ENCODE measurements at places on chromosomes 11 and 22.
A peak's percentile ranks its signal among the peaks of the same experiment; 100 is the strongest.

DNA sequence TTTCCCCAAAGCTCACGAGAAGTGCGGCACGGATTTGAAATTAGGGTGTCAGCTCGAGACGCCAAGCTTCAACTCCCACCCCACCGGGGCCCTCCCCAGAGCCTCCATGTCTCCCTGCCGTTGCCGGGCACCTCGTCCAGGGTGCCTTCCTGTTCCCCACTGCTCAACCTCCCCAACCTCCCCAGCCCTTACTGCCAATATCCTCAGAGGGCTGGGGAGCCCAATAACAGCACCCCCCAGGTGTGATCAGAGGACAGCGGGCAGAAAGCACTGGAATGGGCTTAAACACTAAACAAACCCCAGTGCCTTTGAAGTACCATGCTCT, 1336.4 kb downstream of the TBC1D22A start:
- no peak for DNase-seq

- DNase-seq, result no peak
Measured at GRCh38 chr11:11396301-11397035, 43.4 kb upstream of the CSNK2A3 start.

DNA sequence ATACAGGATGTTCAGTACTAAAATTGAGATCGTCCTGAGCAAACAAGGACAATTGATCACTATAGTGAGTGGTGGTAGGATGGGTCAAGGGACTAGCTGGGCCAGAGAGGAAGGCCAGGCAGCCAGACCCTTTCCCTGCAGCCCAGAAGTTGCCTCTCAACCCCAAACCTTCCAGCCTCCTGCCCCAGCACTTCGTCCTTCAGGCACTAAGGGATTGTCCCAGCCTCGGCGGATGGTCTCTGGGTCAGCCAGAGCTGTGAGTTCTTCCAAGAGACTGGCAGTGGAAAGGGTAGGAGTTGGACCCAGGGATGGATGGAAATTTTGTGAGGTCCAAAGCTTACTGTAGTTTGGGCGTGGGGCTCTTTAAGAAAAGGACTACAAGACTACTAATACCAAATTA, 3.6 kb upstream of the LMO1 start:
- no peak for DNase-seq

DNA sequence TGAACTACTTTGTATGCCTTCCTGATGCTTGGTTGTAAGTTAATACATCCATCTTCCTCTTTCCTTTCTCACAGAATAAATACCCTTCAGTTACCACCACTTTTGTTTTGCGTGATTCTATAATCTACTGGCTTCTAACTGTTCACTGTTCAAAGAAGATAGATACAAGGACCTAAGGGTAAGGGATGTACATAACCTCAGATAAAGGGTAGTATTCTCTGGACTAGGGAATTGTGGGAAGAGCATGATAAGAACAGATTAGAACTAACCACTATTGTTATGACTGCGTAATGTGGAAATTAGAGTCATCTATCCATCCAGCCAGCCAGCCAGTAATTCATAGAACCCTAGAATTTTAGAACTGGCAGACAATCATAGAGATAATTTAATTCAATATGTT, 36.4 kb downstream of the MAP6 start:
- DNase-seq, result no peak

- no peak for DNase-seq
Measured at GRCh38 chr11:30984827-30985226, 384.7 kb downstream of the DCDC1 start.

DNA sequence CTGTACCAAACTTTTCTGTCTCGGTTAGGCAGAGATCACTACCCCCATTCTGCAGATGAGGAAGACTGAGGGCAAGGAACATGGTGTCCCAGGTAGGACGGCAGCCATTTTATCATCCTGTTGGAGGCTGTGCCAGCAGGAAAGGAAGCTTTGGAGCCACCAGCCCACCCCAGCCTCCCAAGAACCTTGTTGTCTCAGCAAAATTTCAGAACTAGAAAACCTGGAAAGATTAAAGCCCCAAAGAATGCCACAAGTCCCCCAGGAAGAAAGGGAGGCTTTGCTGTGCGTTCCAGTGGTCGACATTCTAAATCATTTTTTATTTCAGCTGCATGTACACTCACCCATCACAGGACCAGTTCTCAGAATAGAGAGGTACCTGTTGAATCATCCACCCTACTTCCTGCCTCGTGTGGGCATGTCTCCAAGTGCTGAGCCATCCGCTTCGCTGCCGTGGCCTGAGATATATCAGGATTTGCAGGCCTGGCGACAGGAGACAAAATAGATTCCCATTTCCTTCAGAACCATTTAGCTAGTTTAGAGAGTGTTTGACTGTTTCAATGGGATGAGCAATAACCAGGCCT, 13.0 kb upstream of the EIF3D start:
- DNase-seq, result no peak

- DNase-seq, result no peak
Measured at GRCh38 chr11:112748713-112749543, 212.3 kb upstream of the NCAM1 start.

DNA sequence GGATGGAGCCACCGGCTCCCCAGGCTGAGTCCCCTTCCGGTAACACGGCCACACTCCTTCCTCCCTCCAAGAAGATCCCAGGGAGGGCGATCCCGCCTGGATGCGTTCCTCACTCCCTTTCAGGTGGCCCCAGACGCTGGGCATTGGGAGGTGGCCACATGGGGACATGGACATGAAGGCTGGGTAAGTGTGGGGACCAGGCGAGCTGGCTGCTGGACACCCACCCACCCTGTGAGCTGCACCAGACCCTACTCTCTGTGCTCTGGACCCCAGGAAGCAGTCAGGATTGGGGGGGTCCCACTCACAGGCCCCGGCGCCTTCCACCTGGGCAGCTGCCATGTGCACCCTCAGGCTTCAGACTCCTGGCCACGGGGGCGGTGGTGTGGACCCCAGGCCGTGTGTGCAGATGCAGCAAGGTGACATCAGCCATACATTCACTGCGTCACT, 932.8 kb downstream of the BRD1 start:
- DNase-seq, result no peak

DNA sequence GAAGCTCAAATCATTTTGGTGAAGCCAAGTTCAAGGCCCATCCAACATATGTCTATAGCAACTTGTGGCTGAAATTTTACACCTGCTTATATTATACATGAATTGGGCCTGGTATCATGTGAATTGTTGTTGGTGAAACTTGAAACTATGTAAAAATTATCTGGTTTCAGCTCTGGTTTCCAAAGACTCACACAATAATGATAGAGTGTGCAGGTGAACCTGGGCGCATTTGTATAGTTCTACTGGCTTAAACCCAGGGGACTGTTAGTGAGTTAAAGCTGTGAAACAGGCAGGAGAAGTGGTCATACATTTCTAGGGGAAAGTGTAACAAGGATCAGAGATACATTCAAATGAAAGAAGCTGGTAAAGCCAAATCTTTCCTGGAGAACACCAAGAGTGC, 627.3 kb downstream of the METTL15 start:
- peak; percentile 71 for DNase-seq
